ENCODE measurements at places on chromosomes 12 and 14.

DNA sequence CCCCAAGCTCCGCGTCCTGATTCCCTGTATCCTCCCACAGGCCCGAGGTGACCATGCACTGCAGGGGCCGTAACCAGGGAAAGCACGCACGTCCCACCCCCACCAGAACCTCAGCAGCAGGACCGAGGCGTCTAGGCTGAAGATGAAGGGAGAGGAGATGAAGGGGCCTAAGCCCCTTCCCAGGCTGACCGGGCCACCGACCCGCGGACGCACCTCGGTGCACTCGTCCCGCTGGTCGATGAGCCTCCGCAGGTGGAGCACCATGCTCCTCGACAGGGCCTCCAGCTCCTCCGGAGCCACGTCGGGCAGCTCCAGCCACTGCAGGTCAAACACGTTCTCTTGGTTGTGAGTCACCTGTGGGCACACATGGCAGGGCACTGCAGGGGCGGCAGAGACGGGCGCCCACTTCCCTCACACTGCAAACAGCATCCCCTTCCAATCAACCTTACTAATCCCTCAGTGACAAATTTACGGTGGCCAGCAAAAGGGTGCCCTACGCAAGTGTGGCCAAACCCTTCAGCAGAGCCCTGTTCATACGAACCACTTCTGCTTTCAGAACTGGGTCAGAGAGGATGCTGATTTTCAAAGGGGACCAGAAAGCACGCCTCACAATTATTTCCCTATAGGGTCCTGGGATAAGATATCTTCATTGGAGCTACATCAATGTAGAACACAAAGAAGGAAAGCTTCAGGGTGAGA is 77.8 kb downstream of the CCDC88C start:
- no peak for DNase-seq

GRCh38 chr14:67571275-67571990 is 28.6 kb downstream of the PIGH start:
- DNase-seq = peak; percentile 49

DNA sequence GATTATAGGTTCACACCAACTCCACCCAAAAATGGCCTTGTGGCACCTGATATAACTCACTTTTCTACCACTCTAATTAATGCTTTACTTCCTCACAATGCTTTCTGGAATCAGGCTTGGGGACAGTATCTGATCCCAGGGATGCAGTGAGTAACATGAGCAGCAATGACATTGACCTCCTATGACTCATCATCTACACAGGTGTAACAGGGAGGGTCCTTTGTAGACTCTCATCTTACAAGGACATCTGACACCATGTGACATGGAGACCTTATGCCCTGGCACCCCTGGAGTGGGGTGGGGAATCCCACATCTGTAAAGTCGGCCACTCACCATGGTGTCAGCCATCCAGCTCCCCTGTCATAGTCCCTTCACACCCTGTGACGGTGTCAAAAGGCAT is 586.4 kb downstream of the MED13L start:
- no peak for DNase-seq

DNA sequence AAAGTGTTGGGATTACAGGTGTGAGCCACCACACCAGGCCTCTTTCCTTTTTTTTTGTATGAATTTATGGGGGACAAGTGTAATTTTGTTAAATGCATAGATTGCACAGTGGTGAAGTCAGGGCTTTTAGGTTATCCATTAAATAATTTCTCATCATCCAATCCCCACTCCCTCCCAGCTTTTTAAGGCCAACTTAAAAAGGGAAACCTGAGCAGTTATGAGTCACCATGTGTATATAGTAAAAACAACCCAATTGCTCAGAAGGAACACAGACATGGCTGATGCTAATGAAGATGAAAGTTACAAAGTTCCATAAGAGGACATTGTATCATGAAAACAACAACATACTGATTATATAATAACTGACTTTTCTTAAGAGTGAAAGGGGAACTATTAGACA is 25.6 kb upstream of the ARID2 start:
- no peak for DNase-seq

DNA sequence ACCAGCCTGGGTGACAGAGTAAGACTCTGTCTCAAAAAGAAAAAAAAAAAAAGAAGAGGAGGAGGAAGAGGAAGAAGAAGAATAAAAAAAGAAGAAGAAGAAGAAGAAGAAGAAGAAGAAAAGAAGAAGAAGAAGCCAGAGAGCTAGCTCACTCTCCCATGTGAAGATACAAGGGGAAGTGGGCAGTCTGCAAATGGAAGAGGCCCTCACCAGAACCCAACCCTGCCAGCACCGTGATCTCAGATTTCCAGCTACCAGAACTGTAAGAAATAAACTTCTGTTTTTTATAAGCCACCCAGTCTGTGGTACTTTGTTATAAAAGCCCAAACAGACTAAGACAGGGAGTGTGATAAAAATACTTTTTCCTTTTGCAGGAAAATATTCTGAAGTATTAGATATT is 130.7 kb downstream of the ETNK1 start:
- no peak for DNase-seq

GRCh38 chr14:57549016-57549564 is 55.4 kb upstream of the CCDC198 start:
- DNase-seq = no peak

GRCh38 chr12:78156751-78157150 is 326.1 kb downstream of the NAV3 start:
- no peak for DNase-seq

GRCh38 chr12:38880288-38880687 is 25.1 kb downstream of the CPNE8 start:
- no peak for DNase-seq

DNA sequence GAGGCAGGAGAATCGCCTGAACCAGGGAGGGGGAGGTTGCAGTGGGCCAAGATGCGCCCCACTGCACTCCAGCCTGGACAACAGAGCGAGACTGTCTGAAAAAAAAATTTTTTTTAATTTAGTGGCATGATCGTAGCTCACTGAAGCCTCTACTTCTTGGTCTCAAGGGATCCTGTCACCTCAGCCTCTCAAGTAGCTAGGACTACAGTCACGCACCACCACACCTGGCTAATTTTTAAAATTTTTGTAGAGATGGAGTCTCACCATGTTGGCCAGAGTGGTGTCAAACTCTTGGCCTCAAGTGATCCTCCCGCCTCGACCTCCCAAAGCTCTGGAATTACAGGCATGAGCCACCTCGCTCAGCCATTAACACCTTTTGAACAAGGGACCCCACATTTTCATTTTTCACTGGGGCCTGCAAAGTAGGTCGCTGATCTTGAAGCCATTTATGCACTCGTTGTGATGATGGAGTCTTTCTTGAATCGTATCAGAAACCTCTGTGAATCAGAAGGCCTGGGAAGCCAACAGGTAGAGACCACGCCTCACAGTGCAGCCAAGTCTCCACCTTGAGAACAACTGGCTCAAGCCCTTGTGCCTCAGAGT is 5.9 kb downstream of the HCAR1 start:
- no peak for DNase-seq

DNA sequence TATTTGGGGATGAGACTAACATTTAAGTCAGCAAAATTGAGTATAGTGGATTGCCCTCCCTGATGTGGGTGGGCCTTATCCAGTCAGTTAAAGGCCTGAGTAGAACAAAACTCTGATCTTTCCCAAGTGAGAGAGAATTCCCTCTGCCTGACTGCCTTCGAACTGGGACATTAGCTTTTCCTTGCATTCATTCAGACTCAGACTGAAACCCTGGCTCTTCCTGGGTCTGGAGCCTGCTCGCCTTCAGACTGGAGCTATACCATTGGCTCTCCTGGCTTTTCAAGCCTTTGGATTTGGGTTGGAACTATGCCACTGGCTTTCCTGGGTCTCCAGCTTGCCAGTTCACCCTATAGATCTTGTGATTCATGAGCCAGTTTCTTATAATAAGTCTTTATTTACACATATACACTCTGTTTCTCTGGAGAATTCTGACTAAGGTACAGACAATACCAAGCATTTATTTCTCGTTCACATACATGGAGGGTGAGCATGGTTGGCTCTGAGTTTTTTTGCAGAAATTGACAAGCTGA is 296.5 kb downstream of the ERC1 start:
- no peak for DNase-seq

- DNase-seq = no peak
Measured at GRCh38 chr12:105986779-105987684, 151.7 kb downstream of the NUAK1 start.

DNA sequence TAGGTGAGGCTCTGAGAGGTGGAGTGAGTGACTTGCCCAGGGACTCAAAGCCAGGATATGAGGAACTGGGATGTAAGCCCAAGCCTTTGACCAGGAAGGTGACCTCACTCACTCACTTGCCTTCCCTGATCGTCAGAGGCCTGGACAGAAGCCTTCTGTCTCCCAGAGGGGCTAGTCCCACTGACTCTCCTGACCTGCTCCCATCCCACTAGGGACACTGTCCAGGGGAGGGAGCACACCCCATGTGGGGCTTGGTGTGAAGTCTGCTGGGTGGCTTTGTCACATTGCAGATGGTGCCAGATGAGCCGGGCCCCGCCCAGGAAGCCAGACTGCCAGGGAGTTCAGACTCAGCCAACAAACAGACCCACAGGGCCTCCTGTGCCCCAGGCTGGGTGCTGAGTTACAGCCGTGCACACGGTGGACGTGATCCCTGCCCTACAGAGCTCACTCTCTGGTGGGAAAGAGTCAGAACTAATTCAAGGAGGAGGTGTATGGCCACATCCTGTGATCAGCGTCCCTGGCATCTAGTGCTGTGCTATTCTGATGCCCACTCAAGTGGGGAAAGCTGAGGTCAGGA is 28.3 kb downstream of the MMAB start:
- DNase-seq = no peak

- no peak for DNase-seq
Measured at GRCh38 chr14:82113710-82114109, 580.1 kb upstream of the SEL1L start.

DNA sequence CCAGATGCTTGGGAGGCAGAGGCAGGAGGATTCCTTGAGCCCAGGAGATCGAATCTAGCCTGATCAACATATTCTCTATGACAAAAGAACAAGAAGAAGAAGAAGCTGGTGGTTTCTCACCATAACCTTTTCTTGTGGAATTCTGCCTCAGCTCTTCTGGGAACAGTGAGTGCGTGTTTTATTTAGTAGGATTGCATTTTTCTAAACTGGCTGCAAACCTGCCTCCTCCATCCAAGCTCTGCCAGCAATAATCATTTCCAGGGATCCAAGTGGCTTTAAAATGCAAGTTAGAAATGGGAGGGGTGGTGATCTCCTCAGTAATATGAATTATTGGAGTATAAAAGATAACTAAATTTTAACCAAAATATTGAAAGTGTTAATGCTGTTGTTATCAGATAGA is 46.1 kb upstream of the MMP17 start:
- no peak for DNase-seq

- DNase-seq = no peak
Measured at GRCh38 chr12:48631071-48631470, 51.0 kb downstream of the KANSL2 start.

DNA sequence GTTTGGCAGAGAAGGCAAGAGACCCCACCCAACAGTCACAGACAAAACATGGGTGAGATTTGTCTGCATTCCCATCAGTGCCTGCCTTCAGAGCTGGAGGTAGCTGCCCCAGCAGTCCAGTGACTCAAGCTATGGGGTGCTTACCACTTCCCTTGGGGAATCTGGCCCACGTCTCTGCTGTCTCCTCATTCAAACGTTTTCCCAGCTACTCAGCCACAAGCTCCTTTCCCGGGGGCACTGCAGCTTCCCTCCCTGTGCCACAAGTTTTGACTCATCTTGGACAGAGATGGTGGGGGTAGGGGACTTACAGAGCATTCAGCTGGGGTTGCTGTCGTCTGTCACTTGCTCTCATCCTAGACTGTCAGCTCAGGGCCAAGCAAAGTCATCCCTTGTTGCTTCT is 66.6 kb downstream of the FBXL14 start:
- no peak for DNase-seq

- no peak for DNase-seq
Measured at GRCh38 chr14:92105893-92106142, 564 bp downstream of the ATXN3 start.

DNA sequence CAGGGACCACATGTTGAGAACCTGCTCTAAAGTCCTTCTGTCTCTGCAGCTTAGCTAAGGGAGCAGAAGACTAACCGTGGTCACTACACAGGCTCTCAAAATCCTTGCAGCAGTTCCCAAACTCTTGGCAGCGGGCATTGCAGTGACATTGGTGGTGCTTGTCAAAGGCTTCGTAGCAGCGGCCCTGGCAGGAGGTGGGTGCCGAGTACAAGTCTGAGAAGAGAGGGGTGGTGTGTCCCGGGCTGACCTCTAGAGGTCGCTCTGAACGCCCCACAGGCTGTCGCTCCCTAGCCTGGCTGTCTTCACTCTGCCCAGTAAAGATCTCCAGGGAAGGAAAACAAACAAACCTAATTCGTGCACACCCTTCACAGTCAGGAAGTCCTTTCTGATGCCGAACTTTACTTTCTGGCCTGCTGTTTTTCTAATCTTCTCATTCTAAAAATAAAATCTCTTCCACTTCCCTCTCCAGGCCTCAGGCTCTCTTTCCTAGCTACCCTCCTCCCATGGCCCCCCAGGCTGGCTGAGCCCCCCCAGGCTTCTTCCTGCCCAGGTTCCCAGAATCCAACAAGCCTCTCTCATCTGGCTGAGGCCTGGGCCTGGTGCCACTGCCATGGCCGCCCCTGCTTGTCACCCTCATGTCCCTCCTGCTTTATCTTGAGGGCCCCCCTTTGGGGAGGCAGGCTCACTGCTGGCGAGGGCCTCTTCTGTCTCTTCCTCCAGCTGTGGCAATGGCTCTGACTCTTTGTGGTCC is 7.7 kb downstream of the ENDOU start:
- no peak for DNase-seq

DNA sequence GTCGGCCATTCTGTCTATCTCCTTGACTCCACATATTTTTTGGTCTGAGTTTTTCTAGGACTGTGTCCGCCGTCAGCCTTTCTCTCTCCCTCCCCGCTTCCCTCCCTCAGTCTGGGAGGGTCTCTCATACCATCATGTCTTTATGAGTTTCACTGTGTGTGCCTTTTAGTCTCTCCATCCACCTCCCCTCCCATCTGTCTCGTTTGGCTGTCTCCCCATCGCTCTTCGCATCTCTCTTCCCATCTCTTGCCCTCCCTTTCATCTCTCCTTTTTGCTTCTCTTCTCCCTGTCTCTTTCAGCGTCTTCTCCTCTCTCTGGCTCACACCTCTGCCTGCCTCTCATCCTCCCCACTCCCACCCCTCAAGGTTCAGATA is 6.9 kb upstream of the CISTR start:
- DNase-seq = no peak

GRCh38 chr12:84415946-84416345 is 496.7 kb downstream of the SLC6A15 start:
- DNase-seq = no peak

DNA sequence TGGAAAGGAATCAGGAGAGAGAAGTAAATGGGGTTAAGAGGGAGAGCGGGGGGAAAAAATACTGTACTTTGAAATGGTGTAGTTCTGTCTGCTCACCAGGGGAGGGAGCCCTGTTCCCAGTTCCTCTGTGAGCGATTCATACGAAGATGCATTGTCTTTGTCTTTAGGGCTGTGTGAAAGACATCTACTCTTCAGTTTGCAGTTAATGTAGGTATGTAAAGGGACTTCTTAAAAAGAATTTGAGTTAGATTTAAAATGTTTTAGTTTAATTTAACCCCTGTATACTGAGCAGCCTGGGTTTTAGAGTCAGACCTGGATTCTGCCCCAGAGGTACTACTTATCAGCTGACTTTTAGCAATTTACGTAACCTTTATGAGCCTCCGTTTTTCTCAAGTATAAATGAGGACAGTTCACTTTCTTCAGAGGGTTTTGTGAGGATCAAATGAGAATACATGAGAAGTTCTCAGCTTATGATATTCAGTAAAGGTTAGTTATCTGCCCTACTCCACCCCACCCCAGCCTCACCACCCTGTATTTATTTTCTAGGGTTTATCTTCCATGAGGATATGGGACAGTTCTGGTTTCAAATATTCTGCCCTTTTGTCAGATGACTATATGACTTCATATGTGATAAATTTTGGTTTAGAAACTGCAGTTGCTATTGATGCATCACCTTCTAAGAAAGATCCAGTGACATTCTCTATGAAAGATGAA is 82.5 kb upstream of the EVL start:
- peak; percentile 41 for DNase-seq

Measured in activated T-helper 1 cell treated with Interleukin-2 at 50 U/mL for 16 hours (primary cell).